ENCODE measurements at places on chromosomes 6 and 20.
A peak's percentile ranks its signal among the peaks of the same experiment; 100 is the strongest.

GRCh38 chr6:7324520-7324919 is 11.5 kb upstream of the SSR1 start:
- peak; percentile 74 for DNase-seq

GRCh38 chr6:44062771-44063560 is 64.3 kb downstream of the MRPL14 start:
- peak; percentile 62 for DNase-seq

DNA sequence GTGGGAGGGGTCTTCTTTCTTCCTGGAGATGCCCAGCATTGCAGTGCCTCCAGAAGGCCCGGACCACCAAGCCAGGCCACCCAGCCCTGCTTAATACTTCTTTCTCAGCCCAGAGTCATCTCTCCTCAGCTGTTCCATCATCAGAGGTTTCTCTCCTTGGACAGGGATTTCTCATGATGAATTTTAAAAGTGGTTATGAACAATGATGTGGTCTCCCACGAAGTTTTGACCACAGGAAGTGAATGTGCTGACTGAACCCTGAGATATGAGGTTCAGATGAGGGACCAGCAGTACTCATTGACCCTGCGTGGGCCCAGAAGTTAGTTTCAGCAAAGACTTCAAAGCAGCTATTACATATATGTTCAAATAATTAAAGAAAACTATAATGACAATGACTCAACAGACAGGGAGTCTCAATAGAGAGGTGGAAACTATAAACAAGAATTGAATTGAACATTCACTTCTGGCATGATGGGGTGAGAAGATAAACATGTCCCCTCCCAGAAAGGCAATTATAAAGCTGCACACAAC is 114.5 kb upstream of the SLC22A16 start:
- no peak for DNase-seq

- DNase-seq, result no peak
These were observed 22.2 kb downstream of the RIN2 start for GRCh38 chr20:19780261-19780660.

- DNase-seq, result no peak
These were observed 78.3 kb downstream of the CD109 start for GRCh38 chr6:73774311-73774774.

DNA sequence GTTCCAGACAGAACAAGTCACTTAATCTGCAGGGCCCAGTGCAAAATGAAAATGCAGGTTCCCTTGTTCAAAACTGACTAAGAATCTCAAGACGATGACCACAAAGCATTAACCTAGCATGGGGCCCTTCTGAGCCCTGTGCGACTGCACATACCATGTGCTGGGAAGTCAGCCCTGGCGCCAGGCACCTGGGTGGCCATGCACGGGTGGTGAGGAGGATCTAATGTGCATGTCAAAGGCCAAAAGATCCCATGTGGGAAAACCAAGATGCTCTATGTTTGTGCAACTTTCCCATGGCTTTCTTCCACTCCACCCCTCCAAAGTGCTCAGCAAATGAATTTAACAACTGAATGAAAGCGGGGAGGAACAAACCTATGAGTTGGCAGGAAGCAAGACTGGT is 33.5 kb upstream of the NXT1 start:
- no peak for DNase-seq

- no peak for DNase-seq
These were observed 492.0 kb upstream of the NRSN1 start for GRCh38 chr6:23633996-23634395.

DNA sequence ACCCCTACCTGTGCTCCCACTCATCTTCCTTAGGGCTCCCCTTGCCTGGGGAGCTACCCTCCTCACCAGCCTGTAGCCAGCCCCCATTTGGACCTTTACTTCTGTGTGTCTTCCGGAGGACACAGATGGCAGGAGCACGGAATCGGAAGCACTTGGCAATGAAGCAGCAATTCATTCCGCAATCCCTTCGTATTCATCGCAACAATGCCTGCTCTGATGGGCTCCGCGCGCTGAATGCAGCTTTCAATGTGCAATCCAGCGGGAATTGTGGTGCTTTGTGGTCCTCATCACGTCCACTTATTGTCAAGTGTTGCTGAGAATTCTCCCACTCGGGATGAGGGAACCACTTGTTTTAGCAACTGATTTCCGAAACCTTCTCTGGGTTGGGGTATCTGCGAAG is 336.0 kb downstream of the DHX35 start:
- DNase-seq, result no peak

- DNase-seq, result peak; percentile 100
These were observed 22.7 kb upstream of the RNF24 start for GRCh38 chr20:4038047-4038459.

DNA sequence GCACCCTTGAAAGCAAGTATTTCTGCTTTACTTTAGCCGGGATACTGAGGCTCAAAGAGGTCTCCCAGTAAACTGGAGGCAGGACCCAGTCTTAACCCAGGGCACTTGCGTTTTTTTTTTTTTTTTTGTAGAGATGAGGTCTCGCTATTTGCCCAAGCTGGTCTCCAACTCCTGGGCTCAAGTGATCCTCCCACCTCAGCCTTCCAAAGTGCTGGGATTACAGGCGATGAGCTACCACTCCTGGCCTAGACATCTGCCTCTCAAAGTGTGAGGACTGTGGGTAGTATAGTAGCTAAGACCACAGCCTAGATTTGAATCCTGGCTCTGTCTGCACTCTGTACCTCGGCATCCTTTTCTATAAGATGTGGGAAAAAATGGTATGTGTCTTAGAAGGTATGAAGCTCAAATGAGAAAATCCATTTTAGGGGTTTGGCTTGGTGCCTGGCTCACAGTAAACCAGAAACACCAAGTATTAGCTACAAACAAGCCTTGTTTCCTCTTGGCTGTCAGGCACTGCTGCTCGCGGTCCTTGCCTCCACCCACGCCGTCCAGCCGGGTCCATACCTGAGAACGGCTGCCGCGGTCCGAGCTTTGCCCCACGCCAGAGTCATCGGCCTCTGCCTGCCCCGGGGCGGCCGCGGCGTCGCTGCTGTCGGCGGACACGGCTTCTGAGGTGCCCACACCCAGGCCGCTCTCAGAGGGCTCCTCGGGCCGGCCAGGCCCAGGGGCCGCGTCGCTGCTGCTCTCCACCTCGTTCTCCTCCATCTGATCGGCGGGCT is 1.2 kb downstream of the ZNF335 start:
- DNase-seq, result no peak

GRCh38 chr20:57663241-57663640 is 43.0 kb upstream of the ZBP1 start:
- DNase-seq, result no peak

- DNase-seq, result no peak
These were observed 50.0 kb downstream of the PHF20 start for GRCh38 chr20:35821807-35822242.

- peak; percentile 68 for DNase-seq
These were observed at the start of gene BRPF3 for GRCh38 chr6:36196113-36196879. Gene BRPF3 (plus strand): TSS chr6:36196744. CDS start chr6:36200323, 3,579 bp downstream.

DNA sequence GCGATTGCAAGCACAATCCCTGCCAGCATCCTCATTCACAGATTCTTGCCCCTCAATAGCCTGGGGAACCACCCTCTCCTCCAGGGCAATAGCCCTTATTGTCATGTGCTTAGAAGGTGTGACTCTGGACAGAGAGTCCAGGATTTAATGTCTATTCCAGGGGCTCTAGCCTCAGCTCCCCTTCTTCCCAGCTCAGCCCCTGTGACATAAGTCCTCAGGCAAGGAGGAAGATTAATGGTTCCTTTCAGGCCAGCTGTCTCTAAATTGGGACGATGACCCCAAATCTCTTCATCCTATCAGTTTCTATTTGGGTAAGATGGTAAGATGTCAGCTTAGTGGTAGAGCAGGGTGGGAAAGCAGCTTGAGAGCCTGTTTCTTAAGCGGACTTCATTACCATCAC is 8.1 kb downstream of the LRFN2 start:
- DNase-seq, result no peak

DNA sequence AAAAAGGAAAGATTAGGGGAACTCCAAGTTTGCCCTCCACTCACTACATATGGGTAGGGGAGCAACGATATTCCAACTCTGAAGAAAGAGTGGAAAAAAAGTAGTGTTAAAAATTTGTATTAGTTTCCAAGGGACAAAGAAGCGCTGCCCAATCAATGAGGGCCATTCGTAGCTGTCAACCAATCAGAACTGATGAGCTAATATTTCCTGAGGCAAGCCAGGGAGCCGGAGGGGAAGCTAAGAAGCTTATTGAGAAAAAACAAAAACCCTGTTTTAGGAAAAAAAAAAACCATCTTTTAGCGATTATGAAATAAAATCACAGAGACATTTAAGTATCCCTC is 59.5 kb downstream of the TRIM38 start:
- peak; percentile 88 for DNase-seq

DNA sequence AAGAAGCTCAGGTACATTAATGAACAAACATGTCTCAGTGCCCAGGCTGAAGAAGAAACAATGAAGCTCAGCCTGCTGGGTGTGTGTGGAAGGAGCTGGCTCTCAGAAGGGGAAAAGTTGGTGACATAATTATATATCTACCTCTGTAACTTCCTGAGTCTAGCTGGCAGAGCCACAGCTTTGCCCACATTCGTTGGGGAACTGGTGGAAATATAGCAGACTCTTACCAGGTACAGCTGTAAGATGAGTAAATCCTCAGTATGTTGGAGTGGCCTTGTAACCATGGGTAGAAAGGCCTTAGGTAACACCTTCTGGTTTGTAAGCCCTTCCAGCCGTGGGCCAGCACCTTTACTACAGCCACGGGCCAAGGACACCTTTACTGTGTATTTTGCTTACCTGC is 29.9 kb upstream of the PNRC1 start:
- no peak for DNase-seq

DNA sequence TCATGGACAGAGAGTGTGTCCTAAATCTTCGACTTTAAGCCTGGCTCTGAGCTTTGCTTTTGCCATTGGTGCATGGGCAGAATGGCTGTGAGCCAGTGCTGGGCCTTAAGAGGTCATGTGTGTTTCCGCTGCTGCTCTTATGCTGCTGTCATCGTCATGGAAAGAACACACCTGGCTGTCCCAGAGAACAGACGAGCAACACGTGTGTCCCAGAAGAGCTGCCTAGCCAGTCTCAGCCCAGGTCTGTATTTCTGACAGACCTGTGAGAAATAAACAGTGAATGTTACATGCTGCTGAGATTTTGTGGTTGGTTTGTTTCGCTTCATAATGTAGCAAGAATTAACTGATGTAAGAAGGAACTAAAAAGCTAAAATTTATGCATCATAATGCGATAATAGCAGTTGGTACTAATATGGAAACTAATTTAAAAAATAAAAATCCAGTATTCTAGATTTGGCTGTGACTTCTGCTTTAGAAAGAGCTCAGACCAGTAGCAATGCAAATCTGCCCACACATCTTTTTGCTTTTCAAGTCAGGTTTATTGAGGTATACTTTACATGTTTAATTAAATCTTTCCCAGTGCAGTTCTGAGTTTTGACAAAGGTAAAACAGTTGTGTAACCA is 11.5 kb upstream of the SCP2D1 start:
- no peak for DNase-seq

- DNase-seq, result no peak
These were observed 30.2 kb upstream of the GGTLC1 start for GRCh38 chr20:24018796-24019195.

DNA sequence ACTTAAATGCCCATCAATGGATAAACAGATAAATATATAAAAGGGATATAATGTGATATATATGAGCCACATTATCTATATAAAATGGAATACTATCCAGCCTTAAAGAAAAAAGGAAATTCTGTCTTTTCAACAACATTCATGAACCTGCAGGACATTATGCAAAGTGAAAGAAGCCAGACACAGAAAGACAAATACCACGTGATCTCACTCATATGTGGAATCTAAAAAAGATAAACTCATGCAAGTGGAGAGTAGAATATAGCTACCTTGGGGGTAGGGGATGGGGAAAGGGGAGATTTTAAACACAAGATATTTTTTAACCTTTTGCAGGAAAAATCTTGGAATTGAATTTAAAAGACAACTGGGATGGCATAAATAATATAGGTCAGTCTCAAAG is 1.5 kb upstream of the OR2J1 start:
- DNase-seq, result no peak

DNA sequence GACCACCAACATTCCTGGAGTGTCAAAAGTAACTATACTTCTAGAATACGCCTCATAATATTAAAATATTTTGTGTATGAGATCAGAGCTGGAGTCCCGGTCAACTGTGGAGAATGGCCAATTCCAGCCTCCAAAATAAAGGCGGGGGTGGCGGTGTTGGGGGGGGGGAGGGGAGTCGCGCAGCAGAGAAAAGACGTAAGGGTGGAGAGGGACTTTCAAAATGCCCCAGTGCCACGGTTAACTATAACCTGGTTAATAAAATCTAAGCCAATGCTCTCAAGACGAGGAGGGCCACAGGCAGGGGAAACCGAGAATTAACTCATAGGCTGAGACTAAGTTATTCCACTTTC is 1.3 kb downstream of the NUP153 start:
- no peak for DNase-seq

DNA sequence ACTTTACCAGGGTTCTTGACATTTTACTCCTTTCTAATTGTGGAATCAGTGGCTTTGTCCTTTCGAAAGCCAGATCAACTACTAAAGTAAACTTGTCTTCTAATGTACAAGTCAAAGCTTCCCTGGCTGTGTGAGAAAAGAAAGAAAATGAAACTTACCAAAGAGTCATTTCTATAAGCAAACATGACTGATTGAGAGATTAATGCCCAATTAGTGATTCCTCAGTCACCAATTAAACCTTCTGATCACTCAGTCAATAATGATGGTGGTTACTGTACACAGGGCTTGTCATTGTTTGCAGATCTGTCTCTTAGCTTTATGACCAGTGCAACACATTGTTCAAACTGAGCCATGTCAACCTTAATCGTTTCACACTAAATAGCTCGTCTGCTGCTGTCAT is 1168.4 kb upstream of the CITED2 start:
- no peak for DNase-seq

- no peak for DNase-seq
These were observed 14.1 kb upstream of the HLA-DOA start for GRCh38 chr6:33023536-33023935.

GRCh38 chr6:65399355-65400084 is 307.5 kb downstream of the EYS start:
- DNase-seq, result no peak

GRCh38 chr6:20674664-20675063 is 140.4 kb downstream of the CDKAL1 start:
- no peak for DNase-seq

DNA sequence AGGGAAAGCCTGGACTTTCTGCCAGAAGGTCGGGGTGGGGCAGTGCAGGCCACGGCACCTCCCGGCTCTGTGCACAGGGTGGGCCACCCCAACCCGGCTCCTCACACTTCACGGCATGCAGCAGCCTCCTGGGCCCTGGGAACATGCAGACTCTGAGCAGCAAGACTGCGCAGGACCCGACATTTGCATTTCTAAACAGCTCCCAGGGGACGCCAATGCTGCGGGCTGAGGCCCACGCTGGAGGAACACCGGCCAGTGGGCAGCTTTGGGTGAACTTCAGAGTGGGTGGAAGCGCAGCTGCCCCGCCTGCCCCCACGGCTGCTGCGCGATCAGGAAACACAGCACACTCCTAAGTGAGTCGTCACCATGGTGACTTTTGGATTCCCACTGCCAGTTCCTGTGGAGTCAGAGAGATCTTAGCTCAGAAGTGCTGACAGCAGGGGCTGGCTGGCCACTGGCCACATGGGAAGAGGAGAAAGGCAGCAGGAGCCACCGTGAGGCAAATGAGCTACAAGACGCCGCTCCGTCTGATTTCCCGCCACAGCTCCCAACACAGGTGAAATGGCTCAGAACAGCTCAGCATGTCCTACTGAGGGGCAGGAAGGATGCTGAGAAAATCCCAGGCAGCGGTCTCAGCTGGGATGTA is 52.1 kb downstream of the RNASET2 start:
- no peak for DNase-seq

All from KBM-7 (cell line).